ENCODE measurements at places on chromosomes 6 and 20. TPM values are rescaled to one million over a fixed set of nuclear protein-coding genes. Genes with fewer than 3 reads are reported as not detected.

DNA sequence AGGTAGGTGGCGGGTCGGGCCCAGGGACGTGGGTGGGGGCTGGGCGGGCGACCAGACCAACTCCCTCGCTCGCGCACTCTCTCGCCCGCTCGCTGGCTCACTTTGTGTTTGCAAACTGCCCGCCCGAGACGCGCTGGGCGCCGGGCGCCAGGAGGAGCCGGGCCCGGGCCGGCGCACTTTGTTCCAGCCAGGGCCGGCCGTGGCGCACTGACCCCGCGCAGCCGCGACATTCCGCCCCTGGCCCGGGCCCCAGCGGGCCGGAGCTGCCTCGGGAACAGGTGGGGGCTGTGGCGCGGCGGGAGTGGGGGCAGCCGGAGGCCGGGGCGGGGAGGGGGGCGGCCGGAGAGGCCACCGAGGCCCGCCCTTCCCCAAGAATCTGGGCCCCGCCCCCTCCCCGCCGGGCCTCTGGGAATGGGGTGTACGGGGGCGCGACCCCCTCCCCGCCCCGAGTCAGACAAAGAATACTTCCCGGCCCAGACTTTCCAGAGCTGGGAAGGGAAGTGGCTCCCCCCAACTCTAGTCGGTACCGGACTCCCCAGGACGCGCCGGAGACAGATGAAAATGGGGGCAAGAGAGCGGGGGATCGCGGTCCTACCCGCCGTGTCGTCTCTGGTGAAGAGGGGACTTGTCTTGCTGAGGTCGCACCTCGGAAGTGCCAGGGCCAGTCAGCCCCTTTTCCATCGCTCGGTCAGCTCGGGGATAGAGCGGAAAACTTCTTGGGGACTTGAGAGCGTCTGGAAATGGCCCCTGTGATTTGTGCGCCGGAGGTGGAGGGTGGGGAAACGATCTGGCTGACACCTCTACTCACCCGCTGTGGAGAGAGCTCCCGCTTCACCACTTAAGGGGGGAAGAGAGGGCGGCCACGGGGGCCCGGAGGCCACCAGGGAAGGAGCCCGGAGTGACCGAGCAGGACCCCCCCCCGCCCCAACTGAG is 951 bp downstream of the FOXP4 start:
- H3K4me1 ChIP-seq, result peaks cover 16% of the 10 kb centered on the region
- peak overlapping the region; percentile 81 for H3K4me3 ChIP-seq
- H3K27me3 ChIP-seq, result peaks cover 9% of the 10 kb centered on the region
- peaks cover 5% of the 10 kb centered on the region for H3K36me3 ChIP-seq

The RHAG gene
- not detected for total RNA-seq

The MUCL3 gene
- not detected for total RNA-seq

- peaks cover 19% of the 10 kb centered on the region for H3K27me3 ChIP-seq
- DNase-seq, result peak; percentile 87
- H3K4me1 ChIP-seq, result peaks cover 15% of the 10 kb centered on the region
- no peaks in the 10 kb centered on the region for H3K36me3 ChIP-seq
- H3K27ac ChIP-seq, result no peak overlapping the region
- H3K4me3 ChIP-seq, result peak overlapping the region; percentile 80
These were observed 506 bp downstream of the RGS17 start for GRCh38 chr6:153130515-153131036.

DNA sequence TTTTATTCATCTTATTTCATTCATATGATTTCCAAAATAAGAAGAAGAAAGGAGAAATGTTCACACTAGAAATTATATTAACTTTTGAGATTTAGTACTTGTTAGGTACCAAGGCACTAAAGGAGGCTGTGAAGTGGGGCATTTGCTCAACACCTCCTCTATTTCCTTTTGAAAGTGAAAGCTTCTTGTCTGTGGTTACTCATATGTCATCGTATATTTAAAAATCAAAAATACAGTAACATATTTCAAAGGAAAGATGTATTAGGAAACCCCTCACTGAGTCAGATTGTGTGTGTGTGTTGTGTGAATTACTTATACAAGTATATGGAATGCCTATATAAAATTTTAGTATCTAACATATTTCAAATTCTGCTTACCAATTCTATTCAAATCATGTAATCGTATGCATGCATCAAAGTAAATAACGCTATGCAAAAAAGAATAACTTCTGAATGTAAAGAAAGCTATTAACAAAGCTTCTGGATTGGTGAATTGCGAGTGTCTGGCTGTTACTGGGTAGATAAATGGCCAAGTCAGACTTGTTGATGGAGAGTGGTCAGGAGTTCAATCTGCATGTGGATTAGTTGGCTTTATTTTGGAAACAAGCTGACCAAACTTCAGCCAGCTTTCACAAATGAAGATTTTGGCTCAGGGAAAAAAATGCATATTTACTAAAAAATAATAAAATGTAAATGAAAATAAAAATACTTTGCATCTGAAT is 70.9 kb downstream of the PACRG start:
- no peaks in the 10 kb centered on the region for H3K36me3 ChIP-seq
- no peak for DNase-seq
- no peaks in the 10 kb centered on the region for H3K4me1 ChIP-seq

- DNase-seq, result no peak
- no peak overlapping the region for H3K27ac ChIP-seq
- H3K4me3 ChIP-seq, result no peak overlapping the region
- no peaks in the 10 kb centered on the region for H3K27me3 ChIP-seq
- peaks cover 6% of the 10 kb centered on the region for H3K4me1 ChIP-seq
- H3K36me3 ChIP-seq, result no peaks in the 10 kb centered on the region
These were observed 29.9 kb downstream of the NRN1 start for GRCh38 chr6:5976811-5977210.
